ENCODE measurements at places on chromosomes 6 and 20.

- no peak for DNase-seq
Measured at GRCh38 chr6:35309611-35310264, 12.1 kb downstream of the DEF6 start.

DNA sequence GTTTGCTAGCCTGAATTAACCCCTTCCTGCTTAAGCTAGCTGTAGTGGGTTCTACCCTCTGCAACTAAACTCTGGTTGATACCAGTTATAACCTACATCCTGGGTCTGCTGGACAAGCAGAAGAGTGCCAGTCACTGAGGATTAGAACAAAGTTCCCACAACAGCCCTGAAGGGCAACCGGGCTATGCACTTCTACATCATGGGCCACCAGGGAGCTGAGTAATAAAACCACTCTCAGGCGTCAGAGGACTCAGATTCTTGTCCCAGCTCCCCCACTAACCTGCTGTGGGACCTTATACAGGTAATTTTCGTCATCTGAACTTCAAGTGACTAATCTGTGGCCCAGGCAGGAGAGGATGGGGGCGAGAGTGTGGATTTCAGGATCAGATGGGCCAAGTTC is 56.8 kb downstream of the EYA2 start:
- no peak for DNase-seq

DNA sequence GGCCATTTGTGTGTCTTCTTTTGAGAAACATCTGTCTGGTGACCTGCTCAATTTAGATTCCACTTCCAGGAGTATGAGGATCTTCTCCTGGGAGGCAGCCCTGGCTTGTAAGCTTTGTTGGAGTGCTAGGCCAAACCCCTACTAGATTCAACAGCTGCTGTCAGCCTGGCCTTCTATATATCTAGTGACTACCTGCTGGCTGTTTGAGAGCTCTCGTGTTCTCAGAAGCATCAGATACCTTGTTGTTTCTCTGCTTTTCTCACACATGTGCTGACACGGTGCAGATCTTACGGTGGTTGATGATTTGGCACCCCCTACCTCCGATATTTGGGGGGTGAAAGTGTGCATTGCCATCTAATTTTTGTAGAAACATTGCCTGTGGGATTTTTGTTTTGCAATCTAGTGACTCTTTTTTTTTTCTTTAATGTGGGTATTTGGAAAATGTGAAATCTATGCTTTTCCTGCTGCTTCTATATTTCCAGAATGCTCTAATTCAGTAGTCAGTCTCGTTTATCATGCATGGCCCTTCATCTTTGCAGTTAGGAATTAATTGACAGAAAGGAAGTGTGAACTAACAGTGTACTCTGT is 4.7 kb downstream of the CCN2 start:
- DNase-seq = no peak

GRCh38 chr6:131001111-131001736 is 61.8 kb downstream of the EPB41L2 start:
- DNase-seq = no peak

GRCh38 chr20:35093267-35093884 is 769 bp upstream of the TRPC4AP start:
- peak; percentile 17 for DNase-seq

DNA sequence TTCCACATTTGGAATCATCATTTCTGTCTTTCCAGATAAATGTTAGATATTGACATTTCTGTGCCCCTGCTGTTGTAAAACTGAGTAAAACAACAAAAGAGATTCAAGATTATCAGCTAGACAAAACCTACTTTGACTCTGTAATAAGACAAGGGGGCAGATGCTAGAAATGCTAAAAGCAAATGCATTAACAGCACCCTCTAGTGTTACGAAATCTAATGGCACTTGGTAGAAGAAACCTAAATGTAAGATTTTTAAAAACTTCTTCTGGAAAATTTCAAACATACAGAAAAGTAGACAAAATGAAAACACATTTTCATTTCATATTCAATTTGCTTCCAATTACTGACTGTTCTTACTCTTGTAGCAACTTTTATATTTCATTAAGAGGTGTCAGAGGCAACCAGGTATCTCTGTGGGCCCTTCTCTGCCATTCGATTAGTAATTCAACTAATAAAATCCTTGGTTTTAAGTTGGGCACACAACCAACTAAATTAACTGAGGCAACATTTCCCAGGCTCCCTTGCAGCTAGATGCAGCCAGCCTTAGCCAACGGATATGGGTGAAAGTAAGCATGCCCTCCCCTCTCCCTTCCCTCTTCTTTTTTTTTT is 45.0 kb downstream of the SLC23A2 start:
- no peak for DNase-seq

- no peak for DNase-seq
Measured at GRCh38 chr6:27163834-27164233, 83.7 kb upstream of the PRSS16 start.

DNA sequence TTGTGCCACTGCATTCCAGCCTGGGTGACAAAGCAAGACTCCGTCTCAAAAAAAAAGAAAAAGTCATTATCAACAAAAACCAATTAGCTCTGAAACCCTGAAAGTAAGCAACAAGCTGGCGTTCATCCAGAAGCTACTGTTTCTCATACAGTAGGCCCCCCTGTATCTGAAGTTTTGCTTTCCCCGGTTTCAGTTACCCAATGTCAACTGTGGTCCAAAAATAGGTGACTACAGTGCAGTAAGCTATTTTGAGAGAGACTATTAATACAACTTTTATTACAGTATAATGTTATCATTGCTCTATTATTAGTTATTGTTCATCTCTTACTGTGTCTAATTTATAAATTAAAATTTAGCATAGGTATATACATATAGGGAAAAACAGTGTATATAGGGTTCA is 135.1 kb downstream of the KIF16B start:
- no peak for DNase-seq

DNA sequence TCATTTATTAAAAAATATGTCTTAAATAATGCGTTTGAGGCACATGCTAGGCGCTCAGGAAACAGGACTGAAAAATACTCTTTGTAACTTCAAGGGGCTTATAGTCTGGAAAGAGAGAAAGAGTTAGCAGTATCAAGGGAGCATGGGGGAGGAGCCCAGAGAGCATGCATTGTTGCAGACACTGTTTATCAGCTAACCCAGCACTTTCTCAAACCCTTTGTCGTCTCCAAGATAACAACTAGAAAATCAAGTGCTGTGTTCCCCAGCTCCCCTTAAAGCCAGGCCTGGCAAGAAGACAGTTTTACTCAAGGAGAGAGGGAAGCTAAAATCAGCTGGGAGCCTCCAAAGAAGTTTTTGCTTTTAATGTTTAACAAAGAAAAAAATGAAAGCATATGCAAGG is 98.4 kb downstream of the PERP start:
- no peak for DNase-seq

DNA sequence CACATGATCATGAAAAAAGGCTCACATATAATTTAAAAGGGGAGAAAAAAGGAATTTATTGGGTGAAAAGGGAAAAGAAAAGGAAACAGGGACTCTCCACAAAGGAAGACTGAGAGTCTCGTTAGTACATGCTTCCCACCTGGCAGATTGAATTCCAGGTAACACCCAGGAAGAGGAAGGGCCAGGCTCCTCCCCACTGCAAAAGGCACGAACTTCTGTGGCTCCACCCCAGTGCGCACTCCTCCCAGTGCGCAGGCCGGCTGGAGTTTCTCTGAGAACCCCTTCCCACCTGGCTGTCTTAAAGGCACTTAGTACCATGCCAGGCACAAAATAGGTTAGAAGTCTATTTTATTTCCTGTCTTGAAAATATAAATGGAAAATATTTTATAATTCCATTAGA is 129.8 kb downstream of the COL12A1 start:
- DNase-seq = no peak

GRCh38 chr6:85537055-85537494 is 56.6 kb downstream of the SNX14 start:
- DNase-seq = no peak

DNA sequence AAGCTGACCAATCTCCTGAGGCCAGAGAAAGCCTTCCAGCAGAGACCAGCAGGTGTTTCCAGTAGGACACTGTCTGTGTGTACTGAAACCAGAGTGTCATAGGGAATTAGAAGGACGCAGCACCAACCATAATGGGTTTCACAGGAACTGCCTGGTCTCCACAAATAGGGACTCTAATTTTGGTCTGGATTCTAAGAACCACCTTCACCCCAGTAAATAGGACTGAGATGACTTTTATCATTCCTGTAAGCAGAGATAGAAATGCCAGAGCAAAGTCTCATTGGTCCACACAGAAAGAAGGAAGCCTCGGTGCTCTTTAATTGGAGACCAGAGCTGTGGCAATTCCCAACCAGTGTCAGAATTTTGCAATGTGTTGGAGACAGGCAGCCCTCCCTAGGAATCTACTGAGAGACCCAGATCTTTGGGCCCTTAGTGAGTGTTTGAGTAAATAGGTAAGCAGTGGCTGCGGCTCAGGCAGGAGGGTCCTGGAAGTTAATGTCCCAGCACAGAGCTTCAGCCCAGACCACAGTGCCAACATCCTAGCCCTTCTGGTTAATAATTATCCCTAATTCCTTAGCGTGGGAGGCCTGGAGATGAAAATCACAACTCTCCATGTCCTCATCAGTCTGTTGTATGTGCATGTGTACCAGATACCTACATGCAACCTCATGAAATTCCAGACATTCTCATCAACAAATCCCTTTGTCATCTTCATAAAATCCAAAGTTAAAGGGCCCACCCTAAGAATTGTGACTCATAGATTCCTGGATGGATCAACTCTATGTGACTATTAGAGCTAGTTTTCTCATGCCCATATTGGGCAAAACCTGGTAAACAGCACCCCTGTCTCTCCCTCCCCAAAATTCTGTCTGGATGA is 81.2 kb downstream of the UNC5CL start:
- DNase-seq = no peak

DNA sequence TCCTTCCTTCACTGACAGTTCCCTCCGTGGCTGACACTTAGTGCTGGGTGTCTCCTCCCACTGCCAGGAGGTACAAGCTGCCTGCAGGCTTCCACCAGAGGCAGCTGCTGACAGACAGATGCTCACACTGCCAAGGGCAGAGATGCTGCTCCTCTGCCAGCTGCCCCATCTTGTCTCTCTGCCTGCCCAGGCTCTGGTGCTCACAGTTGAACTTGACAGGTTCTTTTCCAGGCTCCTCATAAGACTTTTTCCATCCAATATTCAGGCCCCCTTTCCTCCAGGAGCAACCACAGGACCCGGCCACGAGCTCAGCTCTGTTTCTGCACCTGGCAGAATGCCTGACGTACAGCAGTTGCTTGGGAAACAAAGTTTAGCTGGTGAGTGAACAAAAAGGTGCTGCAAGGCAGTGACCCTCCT is 79.8 kb downstream of the PSMB1 start:
- DNase-seq = no peak

DNA sequence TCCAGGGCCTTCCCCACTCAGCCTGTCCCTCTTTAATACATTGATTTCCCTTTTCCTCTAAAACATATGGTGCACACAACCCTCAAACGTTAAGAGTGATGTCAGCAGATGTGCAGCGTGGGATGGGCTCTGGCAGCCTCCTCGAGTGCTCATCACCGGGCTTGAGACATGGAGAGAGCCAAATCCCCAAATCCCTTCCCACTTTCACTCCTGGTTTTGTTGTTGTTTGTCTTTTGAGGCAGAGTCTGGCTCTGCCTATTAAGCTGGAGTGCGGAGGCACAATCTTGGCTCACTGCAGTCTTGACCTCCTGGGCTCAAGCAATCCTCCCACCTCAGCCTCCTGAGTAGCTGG is 5.8 kb upstream of the PLTP start:
- DNase-seq = no peak

- DNase-seq = no peak
Measured at GRCh38 chr6:36171573-36171972, 25.0 kb upstream of the BRPF3 start.
